ENCODE measurements at places on chromosomes 2 and 18. TPM values are rescaled to one million over a fixed set of nuclear protein-coding genes. Genes with fewer than 3 reads are reported as not detected.

GRCh38 chr2:50344509-50345106, 687.3 kb downstream of the NRXN1 start:
- no peak for DNase-seq

DNA sequence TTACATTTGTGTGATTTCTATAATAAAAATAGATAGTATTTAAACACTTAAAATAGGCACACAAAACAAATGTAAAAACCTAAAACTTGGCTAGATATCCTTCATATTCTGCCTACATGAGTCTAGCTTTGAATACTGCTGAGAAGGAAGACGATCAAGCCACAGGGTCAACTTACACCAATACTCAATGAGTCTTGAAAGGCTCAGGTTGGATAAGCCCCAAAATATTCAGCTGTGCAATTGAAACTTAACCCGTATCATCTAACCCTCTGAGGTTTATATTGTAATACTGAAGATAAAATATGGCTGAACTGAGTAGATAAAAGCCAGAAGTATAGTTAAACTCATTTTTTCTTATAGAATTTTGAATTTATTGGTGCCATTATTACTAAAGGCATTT, 313.0 kb upstream of the NRXN1 start:
- DNase-seq: no peak

GRCh38 chr2:129061069-129061768, 742.6 kb upstream of the HS6ST1 start:
- DNase-seq: no peak

DNA sequence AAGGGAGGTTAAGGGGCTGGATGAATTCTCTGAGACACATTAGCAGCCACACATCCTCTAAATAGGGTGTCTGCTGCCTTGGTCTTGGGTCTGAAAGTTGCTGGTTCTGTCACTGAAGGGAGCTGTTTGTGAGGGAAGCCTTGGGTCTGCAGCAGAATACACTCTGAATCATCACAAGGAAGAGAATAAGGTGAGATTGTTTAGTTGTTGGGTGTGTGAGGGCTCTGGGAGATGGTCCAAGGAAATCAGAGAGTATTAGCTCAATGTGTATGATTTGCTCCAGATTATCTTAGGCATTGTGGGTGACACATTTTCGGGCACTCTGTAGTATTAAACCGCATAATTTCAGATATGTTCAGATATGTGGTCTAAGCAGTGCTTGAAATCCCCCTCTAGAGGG, 548.5 kb downstream of the SLC4A3 start:
- DNase-seq: no peak

- no peak for DNase-seq
These were observed 162.8 kb downstream of the OSR1 start for GRCh38 chr2:19195661-19196060.

GRCh38 chr2:170180031-170180566, 2.2 kb downstream of the MYO3B start:
- no peak for DNase-seq

DNA sequence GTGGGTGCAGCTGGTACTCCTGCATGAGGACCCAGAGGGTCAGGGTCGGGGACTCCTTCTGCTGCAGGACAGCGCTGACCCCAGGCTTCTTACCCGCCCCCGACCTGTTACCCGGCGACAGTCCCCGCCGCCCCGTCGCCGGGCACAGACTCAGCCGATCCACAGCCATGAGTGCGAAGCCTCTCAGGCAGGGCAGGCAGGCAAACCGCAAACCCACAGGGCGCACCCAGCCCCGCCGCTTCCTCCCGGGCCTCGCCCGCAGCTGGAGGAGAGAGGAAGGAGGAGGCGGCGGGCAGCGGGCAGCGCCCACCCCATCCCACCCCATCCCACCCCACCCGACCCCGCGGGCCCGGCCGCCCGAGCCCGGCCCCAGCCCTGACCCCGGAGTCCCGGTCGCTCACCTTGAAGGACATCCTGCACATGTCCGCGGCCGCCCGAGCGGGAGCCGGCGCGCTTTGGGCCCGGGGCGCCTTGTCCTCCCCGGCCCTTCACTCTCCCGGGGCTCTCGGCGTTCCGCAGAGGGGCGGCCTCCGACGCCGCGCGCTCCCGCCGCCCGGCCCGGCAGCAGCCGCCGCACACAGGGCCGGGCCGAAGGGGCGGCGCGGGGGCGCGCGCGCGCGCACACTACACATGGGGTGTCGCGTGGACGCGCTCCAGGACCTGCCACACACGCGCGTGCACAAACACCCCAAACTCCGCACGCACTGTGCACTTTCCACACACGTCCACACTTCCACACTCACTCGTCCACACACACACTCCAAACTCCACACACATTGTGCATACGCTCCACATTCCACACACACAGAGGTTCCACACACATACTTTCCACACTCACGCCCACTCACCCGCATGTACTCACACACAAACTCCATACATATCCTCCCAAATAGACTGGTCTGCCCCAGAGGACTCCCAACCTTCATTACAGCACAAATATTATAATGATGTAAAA, at the start of gene ANKRD29:
ANKRD29 (minus strand) TSS at position 603 of the 955 bp plus-strand sequence; CDS start at position 422, 181 bp downstream.
- DNase-seq: peak; percentile 45

- no peak for DNase-seq
These were observed 59.7 kb downstream of the DYSF start for GRCh38 chr2:71513096-71513495.

DNA sequence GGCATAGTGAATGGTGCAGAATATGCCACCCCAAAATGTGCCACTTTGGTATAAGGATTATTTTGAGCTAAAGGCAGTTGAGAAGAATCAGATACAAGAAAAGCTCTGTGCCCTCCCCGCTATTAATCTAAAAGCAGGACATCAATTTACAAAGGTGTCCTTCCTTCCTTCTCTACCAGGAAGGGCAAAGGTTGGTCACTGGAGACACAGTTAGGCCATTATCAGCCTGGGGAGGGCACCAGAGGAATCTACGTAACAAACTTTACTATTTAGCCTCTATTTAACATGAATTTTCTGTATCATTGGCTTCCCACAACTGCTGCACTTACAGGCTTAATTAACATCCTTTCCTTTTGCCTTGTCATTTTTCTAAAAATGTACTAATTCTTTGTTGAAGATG, 52.6 kb downstream of the MEP1B start:
- no peak for DNase-seq

- no peak for DNase-seq
These were observed 52.0 kb downstream of the ZFP36L2 start for GRCh38 chr2:43174368-43174916.

The DLX2 gene
- polyA plus RNA-seq: not detected

The PLGLB2 gene
- polyA plus RNA-seq: 3.2 TPM

The TMEM247 gene
- not detected for polyA plus RNA-seq

The CCL20 gene
- polyA plus RNA-seq: 0.52 TPM

The GALNT5 gene
- polyA plus RNA-seq: 8.2 TPM

The OST4 gene
- 316 TPM for polyA plus RNA-seq

The TUBA4B gene
- 4.3 TPM for polyA plus RNA-seq

The CAPN14 gene
- polyA plus RNA-seq: 0.27 TPM

Data from right lung (tissue), 10 donors.